Effector memory CD8-positive, alpha-beta T cell (primary cell): ENCODE measurements at places on chromosomes 7 and 10.

DNA sequence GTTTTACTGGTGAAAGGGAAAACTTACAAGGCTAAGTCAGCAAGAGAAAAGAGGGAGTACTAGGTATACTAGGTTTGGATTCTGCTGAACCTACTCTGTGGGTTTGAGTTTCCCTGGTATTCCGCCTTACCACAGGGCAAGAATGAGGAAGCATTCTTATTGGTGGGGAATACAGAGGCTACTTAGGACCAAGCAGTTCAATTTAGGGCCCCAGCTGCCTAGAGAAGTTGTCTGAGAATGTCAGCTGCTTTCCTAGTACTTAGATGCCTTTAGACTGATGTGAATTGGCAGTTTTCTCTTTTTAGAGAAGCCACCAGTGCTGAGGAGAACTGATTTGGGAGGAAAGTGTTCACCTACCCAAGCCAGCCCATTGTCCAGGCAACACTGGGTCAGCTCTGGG is 409.0 kb upstream of the LRGUK start:
- DNase-seq: no peak

- no peak for DNase-seq
These were observed 187.7 kb upstream of the VSTM2A start for GRCh38 chr7:54354436-54354835.

GRCh38 chr10:123883673-123884320 is 7.8 kb downstream of the CPXM2 start:
- DNase-seq: no peak

GRCh38 chr7:55381696-55382095 is 16.6 kb downstream of the LANCL2 start:
- DNase-seq: no peak

DNA sequence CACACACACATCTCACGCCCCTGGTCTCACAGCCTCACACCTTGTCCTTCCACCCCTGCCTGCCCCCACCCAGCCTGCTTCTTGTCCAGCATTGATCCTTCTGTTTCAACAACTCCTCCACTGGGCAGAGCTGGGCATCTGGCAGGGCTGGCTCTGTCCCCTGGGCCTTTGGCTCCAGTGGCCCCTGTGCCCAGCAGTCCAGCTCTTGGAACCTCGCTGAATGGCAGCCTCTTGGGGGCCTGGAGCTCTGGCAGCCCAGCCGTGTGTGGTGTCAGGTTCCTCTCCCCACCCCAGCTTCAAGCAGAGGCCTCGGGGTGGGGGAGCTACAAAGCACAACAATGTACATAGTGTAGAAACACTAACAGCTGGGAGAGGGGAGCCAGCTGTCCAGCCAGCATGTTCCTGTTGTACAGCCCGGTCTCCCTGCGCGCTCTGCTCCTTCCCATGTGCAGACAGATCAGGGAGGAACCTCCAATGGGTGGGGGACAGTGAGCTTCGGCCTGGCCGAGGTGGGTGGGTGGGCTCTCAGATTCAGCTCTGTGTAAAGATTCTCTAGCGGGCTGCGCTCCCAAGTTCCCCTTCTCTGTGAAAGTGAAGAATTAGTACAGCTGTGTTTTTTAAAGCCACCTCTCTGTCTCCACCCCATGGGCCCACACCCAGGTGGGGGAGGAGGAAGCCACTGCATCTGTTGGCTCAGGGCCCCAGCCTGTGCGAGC is 19.4 kb downstream of the ZMIZ2 start:
- DNase-seq: peak; percentile 25

DNA sequence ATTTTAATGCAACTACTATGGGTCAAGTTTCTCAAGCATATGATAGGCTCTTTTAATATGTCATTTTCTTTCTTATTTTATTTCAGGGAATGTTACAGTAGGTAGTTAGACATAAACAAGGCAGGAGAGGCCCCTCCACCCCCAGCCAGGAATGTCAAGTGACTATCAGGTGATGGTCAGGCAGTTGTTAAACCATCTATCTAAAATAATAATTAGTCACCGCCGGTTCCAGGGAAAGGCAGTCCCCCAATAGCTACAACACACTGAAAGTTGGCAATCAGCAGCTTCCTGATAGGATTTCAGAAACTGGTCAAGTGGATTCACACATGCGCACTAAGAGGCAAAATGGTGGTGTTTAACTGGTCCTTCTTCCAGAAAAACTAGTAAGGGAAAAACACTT is 9.3 kb downstream of the OLAH start:
- DNase-seq: no peak

GRCh38 chr7:117698018-117698417 is 175.2 kb downstream of the CTTNBP2 start:
- no peak for DNase-seq

DNA sequence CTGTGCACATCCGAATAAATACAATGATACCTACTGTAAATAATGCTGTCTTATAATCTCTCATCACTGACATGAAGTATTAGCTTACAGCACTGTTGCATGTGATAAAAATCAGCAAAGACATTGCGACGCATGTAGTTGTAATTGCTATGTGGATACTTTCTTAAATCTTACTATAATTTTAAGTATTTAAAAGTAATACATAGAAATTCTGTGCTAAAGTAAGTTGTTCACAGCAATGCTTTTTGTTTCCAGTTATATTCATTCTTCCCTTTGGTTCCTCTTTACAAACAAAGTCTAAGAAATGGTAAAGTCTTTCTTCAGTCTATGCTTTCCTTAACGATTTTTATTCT is 113.7 kb upstream of the DGKB start:
- DNase-seq: no peak

- DNase-seq: peak; percentile 66
These were observed 96.7 kb upstream of the EFCAB10 start for GRCh38 chr7:105677817-105678573.

DNA sequence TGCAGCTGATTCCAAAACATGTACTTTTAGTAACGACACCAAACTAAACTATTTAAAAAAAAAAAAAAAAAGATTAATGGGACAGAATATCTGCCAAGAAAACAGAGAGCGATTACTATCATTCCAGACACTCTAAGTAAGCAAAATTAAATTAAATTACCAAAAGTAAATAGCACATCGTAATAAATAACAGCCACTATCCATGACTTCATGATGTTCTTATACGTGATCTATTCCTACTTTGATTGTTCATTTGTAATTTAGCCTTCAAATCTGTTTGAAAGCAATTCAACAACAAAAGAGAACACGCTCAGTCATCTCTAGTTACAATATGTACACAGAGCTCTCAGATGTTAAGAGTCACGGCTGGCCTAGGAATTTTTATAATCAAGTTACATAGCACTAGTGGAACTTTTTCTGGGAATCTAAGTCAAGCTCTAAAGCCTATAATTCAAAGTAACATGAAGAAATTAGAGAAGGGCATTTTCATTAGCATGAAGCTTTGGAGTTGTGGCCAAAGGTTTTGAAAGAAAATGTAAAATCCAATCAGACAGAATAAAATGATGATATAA is 241.7 kb upstream of the NEBL start:
- DNase-seq: no peak

DNA sequence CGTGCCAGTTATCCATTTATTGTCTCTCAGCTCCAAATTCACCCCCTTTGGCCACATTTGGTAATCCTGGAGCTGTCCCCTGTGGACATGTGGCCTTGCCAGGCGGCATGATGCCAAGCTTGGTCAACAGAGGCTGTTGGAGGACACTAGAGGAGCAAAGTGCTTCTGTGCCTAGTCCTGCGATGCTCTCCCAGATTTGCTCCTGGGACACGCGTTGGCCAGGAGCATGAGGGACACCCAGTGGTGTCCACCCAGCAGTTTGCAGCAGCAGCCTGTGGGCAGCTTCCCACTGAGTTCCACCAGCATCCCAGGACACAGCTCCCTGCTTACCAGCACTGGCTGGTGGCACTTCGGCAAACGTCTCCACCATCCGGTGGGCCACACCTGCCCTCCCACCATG is 55.5 kb upstream of the STEAP1B start:
- no peak for DNase-seq

- DNase-seq: no peak
These were observed 13.8 kb upstream of the ZCCHC24 start for GRCh38 chr10:79459243-79459642.

DNA sequence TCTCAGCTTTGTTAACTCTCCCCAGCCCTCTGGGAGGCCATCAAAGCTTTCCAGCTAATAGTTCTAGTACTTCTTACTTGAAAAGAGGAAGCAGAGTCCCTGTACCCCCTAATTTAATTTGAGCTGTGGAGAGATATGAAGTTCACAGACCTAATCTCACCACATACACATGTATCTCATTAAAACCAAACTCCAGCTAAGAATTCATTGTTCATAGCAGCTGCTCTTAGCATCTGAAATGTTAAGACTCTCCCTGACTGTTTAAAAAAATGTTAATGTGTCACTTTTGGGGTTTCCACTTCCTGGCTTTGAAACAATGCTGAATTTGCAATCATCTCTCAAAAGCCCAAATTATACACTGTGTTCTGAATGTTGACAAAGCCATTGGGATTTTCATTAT is 16.2 kb upstream of the MRC1 start:
- DNase-seq: no peak

- no peak for DNase-seq
These were observed 23.0 kb downstream of the ASB4 start for GRCh38 chr7:95508780-95509179.

GRCh38 chr7:92824901-92825480 is 11.4 kb downstream of the CDK6 start:
- DNase-seq: no peak

GRCh38 chr10:47440207-47440606 is 43.7 kb downstream of the ANXA8 start:
- no peak for DNase-seq

GRCh38 chr7:128939861-128940410 is 2.2 kb downstream of the IRF5 start:
- no peak for DNase-seq

DNA sequence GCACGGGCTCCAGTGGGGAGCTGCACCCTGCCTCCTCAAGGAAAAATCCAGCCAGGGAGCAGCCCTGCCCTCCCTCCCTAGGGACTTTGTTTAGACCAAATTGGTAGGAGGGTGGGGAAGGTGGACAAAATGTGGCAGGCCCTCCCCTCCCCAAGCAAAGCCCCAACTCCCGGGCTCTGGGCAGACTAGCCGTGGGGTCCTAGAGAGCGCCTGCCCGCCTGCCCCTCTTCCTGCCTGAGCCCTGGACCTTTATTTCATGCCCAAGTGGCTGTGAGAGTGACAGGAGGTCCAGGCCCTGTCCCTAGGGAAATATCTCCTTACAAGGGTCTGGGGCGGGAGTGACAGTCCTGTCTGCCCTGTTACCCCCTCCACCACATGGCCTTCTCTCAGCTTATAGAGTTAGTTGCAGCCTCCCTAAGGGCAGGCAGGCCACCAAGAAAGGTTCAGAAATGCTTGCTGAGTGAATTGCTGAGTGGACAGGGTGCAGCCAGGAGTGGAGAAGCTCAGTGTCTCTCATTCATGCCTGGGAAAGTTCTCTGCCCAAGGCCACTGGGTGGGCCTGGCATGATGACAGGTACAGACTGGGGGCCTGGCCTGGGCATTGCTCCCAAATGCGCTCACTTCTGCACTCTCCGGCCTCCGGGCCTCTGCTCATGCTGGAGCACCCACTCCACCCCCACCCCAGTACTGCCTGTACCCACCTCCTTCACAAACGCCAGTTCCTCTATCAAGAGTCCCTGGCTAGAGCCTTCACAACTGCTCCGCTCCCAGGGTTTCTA is 25.2 kb downstream of the DNAJB12 start:
- DNase-seq: no peak

GRCh38 chr7:108034586-108034985 is 31.6 kb upstream of the LAMB1 start:
- DNase-seq: no peak

GRCh38 chr7:72268796-72269195 is 143.3 kb downstream of the CALN1 start:
- no peak for DNase-seq

DNA sequence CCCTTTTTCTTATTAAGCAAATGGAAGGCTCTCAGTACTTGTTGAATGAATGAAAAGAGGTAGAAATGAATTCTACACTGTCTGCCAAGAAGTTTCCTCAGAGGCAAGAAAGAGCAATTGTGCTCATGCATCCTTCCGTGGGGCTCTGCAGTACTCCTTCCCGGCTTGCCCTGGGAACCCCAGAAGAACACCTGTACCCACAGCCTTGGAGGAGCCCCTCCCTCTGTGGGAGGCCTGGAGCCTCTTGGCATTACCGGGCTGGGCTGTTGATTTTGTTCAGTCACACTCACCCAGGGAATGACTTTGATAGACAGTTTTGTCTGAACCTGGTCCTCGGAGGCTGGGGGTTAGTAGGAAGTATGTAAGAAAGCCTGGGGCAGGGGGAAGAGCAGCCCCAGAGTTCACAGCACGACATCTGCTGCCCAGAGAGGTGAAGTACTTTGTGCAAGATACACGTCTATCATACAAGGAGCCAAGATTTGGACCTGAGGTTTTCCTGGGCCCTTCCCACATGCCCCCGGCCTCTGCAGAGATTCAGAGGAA is 134.8 kb upstream of the GDF10 start:
- no peak for DNase-seq

- DNase-seq: no peak
These were observed 190.3 kb upstream of the TMEM196 start for GRCh38 chr7:19963695-19964094.

DNA sequence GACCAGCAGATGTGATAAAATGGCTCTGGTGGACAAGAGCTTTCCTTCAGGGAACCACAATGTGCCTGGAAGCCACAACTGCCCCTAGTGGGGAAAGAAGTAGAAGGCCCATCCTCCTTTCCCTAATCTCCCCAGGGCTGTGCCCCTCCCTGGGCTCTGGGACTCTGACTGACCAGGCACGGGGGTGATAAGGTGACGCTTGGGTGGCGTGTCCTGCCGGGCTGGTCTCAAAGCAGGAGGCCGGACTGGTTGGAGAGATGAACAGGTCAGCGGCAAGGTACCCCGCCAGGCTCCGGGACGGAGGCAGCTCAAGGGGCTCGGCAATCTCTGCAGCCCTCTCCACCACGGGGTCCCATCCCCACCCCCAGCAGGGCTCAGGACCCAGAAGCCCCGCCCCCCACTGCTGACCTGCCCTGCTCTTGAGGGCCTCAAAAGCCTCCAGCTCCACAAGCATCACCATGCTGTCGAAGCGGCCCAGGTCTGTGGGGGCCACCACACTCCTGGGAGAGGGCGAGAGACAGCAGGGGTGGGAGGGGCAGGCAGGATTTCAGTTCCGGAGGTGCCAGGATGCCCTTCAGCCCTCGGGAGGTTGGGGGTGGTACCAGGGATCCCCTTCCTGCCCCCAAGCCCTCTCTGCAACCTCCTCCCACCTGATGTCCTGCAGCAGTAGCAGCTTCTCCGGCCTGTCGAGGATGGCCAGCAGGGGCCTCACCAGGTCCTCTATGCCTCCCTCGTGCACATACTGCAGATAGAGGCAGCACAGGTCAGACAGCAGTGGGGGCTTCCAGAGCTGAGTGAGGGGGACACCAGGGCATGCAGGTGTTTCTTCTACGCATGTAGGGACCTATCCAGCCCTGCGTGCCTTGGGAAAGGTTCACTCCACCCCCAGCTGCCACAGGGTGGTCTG is 12.2 kb downstream of the LZTS2 start:
- DNase-seq: no peak

DNA sequence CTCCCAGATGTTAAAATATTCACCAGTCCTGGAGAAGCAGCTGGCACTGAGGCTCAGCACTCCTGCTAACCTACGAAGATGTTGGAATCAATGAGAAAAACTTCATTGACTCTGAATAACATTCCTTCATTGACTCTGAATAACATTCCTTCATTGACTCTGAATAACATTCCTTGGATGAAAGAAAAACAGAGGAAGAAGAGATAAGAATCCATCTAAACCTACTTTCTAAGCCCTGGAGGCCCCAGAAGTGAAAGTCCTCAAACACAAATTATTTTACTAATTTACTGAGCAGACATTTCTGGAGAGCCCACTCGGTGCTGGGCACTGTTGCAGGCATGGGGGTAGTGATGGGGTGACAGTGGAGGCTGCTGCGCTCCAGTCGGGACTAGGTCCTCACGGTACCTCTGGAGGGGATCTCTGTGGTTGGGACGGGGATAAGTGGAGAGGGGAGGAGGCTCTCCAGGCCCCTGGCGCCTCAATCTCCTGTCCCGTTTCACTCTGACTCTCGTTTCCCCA is 254.1 kb downstream of the WDR37 start:
- no peak for DNase-seq
